ENCODE measurements at places on chromosomes 1 and 21.

DNA sequence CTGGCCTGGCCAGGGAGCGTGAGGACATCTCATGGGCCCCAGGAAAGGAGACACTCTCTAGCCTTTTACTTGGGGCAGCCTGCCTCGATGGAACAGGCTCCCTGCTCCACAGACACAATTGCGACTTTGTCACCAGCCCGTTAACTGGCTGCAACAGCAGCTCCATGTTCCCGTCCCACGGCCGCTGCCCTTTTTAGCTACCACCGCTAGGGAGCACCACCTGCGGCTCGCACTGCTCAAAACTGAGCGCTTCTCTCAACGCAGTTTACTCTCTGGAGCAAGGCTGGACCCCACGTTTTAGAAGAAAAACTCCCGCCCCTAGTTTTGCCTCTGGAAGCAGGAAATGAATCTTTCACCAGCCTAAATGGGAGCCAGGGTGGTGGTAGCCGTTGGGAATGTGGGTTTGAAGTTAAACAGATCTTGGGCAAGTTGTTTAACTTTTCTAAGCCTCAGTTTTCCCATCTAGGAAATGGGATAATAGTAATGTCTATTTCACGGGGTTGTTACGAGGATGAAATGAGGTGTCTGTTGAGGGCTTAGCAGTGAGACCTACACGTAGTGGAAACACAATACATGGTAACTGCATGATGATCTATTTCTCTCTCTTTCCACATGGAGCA, 3.5 kb upstream of the LRRC38 start:
- DNase-seq, result no peak

GRCh38 chr1:42593486-42594100, 64.6 kb upstream of the PPIH start:
- no peak for DNase-seq

- DNase-seq, result no peak
Measured at GRCh38 chr1:86828024-86828423, 85.9 kb downstream of the SELENOF start.

DNA sequence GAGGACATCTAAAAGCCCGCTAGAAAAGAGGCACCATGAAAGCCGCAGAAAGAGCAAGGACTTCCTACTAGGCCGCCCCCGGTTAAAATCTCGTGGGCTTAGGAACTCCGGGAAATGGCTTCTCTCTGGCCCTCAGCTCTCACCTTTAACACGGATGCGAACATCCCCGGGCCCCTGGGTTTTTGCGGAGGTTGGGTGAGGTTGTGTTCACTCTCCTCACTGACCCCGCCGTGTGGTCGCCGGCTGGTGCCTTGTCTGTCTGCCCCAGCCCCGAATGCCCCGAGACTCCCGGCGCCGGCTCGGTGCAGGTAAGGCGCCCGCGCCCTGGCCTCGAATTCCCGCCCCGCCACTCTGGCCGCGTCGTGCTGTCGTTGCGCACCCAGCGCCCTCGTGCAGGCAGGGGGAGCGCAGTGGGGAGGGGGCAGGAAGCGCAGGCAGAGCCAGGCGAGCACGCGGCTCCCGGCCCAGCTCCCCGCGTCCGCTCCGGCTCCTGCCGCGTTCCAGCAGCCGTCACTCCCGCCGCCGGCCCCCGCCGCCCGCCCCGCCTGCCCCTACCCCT, at the start of gene SHISAL2A:
TSS of gene SHISAL2A (plus strand) at position 437 of the 559 bp plus-strand sequence. CDS start 326 bp downstream, outside the sequence.
- DNase-seq, result peak; percentile 59

DNA sequence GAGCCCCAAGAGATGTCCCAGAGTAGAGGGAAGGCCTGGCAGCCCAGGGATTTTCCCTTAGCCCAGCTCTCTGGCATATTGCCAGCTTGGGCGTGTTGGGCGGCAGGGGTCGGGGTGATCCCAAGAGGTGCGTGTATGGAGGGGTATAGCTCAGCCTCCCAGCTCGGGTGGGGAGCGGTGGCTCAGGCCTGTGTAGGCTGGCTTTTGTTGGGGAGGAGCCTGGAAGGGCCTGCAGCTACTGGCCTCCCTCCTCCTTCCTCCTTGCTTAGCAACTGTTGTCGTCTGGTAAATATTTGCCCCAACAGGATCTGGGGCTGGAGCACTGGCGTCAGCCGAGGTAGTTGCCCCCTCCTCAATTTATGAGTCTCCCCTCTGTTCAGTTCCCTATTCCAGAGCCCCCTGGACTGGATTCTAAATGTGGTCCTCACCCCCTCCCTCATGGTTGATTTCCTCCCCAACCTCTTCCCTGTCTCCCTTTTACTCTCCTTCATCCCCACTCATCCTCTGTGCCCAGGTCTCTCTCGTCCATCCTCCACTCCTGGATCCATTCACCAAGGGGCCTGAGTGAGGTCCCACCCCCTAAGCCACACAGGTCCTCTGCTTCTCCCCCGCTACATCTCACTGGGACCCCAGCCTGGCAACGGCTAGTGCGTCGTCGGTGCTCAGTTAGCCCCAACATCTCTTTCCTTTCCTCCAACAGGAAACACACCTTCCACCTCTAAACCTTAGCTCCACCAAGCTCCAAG, 10.3 kb upstream of the LMNA start:
- peak; percentile 64 for DNase-seq

GRCh38 chr1:49346767-49347349, 570.2 kb upstream of the BEND5 start:
- no peak for DNase-seq

DNA sequence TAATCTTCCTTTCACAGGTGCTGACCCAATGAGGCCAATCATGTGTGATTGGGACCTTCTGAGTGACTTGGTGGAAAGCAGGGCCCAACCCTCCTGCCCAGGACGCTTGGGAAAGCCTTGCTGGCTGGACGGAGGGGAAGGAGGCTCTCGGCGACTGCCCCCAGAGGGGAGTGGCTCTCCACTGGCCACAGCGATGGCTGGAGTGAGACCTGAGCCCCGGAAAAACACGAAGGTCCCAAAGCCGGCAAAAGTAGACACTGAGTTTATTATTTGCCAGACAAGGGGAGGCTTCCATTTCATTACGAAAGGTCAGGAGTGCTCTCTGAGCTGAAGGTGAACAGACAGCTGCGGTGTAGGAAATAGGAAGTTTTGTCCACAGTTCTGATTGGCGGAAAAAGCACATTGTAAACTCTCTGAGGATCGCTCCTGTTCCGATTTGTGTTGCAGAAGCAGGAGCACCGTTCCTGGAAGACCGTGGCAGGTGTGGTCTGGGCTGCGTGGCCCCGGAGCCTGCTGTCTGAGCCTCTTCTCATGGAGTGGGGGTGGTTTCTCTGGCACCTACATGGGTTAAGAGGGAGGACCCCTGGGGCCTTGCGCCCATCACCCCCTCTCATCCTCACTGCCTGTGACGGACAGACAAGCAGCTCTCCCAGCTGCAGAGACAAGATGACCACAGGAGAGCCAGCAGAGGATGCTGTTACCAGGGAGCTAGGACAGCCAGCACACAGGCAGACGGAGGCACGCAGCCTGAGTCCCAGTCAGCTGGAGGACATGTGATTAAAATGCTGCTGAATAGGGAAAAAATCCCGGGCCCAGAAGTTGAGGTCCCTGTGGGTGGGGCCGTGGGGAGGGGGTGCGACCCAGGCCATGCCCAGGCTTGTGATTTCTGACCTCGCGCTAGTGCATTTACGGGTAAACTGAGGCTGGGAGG, 41.5 kb downstream of the KRTAP10-1 start:
- DNase-seq, result no peak

- no peak for DNase-seq
Measured at GRCh38 chr1:169259816-169260215, 107.8 kb downstream of the NME7 start.

GRCh38 chr1:108082738-108083562, 117.2 kb downstream of the SLC25A24 start:
- DNase-seq, result no peak

GRCh38 chr1:8388732-8389562, 71.0 kb downstream of the SLC45A1 start:
- no peak for DNase-seq

DNA sequence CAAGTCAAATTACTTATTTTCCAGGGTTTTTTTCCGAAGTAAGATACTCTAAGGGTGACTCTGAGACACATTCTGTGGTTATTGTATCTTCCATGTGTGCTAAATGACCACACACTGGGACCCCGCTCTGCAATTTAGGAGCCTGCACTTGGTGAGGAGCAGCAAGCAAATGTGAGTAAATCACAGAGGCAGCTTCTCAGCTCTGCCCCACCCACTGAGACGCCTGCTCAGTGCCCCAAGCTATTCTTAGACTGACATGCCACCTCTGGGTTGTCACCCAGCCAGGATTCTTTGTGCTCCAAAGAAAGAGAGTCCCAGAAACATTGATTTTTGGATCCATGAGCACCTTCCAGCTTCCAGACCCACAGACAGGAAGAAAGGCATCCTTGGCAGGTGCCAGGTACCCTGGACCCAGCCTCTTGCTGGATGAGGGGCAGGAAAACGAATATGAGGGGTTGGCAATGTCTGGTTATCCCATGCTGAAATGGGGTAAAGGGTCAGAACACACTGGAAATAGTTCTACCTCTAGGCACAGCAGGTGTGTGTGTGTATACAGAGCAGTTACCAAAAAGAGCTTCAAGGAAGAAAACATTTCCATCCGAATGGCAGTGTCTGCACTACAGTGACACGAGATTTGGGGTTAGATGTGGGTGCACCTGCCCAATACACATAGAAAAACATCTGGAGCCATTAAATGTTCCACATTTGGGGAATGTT, 41.2 kb downstream of the TNR start:
- DNase-seq, result no peak

- DNase-seq, result no peak
Measured at GRCh38 chr1:26470878-26471497, 1.3 kb upstream of the HMGN2 start.

DNA sequence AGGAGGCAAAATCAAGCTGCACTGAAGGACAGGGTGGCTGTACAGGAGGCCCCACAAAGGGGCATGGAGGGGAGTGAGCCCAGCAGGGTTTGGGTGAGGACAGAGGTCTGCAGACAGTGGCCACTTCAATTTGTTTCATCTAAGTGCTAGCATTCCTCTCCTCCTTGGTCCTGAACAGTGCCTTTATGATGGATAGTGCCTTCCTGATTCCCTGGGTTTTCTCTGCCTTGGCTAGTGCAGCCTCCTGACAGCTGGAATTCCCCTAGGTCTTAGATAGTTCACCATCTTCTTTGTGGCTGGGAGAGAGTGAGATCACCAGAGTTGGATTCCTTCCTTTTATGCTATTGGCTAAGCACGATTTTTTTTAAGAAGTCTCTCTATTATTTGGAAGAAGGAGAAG, 3.8 kb upstream of the HPCAL4 start:
- DNase-seq, result no peak

DNA sequence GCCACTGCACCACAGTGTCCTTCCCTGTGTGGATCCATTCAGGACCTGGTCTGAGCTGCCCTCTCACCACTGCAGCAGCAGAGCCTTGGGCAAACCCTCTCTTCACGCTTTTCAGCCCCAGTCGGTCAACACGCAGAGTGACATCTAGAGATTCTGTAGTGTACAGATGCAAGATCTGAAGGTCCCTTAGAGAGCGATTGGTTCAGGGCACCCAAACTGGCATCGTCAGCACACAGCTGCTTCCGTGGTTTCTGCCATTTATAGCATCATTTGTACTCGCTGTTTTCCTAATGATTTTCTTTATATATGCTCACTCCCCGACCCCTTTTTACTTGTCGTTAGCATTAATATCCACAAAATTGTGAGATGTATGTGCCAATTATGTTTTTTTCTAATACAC, 1.5 kb upstream of the ASCL5 start:
- no peak for DNase-seq

- DNase-seq, result peak; percentile 11
Measured at GRCh38 chr1:15046487-15047165, 106.9 kb upstream of the TMEM51 start.

DNA sequence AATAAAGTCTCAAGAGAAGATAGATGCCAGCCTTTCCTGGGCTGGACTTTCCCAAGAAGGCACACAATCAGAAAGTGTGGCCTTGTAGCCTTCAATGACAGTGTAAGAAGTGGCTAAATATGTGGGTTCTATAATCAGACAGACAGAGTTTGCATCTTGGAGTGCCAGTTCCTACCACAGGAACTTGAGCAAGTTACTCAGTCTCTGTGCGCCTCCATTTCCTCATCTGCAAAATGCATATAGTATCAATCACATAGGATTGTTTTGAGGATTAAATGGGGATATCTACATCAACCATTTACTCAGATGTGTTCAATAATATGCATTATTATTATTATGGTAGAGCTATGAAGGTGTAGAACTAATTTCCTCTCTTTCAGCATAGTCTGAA, 176.8 kb upstream of the PTBP2 start:
- DNase-seq, result no peak

DNA sequence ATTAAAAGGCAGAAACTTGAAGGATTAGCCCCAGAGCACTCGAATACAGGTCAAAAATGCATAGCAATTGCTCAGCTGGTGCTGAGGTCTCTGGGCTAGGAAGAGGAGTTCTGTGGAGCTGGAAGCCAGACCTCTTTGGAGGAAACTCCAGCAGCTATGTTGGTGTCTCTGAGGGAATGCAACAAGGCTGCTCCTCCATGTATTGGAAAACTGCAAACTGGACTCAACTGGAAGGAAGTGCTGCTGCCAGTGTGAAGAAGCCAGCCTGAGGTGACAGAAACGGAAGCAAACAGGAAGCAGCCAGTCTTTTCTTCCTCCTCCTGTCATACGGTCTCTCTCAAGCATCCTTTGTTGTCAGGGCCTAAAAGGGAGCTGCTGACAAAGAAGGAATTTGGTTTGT, 233.4 kb upstream of the FGGY start:
- DNase-seq, result no peak
